ENCODE measurements at places on chromosomes 6 and 20.

DNA sequence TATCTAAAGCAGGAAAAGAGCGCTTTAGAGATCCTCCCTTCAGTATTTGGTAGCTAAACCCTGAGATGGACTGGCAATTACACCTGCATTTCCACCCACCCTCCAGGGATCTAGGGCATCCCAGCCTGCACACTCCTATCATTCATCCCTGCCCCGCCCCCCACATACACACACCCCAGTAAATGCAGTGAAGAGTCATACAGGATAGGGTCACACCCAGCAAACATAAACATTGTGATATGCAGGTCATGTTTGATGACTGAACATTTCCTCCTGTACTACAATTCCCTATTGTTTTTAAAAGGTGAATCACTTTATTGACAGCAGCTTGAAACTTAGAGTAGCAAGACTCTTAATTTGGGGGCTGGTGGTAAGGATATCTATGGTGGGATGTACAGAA is 112.9 kb downstream of the FOXO3 start:
- no peak for DNase-seq

GRCh38 chr6:169416249-169416648 is 162.6 kb upstream of the THBS2 start:
- peak; percentile 21 for DNase-seq

DNA sequence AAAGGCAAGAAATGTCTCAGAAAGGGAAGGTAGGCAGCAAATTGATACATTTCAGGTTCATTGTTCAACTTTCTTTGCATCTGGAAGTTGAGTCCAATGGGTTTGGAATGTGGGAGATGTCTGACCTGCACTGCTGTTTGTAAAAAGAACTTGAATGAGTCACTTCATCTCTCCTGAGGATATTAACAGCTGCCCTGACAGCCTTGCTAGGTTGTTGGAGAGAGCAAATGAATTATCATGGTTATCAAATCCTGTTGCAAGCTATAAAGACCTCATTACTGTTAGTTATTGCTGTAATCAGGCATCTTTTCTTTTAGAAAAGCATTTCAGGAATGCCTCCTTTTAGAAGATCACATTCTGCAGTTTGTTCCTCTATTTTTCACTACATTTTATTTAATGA is 23.0 kb upstream of the FLRT3 start:
- peak; percentile 50 for DNase-seq

- no peak for DNase-seq
These were observed 36.5 kb downstream of the SYTL3 start for GRCh38 chr6:158686311-158686710.

DNA sequence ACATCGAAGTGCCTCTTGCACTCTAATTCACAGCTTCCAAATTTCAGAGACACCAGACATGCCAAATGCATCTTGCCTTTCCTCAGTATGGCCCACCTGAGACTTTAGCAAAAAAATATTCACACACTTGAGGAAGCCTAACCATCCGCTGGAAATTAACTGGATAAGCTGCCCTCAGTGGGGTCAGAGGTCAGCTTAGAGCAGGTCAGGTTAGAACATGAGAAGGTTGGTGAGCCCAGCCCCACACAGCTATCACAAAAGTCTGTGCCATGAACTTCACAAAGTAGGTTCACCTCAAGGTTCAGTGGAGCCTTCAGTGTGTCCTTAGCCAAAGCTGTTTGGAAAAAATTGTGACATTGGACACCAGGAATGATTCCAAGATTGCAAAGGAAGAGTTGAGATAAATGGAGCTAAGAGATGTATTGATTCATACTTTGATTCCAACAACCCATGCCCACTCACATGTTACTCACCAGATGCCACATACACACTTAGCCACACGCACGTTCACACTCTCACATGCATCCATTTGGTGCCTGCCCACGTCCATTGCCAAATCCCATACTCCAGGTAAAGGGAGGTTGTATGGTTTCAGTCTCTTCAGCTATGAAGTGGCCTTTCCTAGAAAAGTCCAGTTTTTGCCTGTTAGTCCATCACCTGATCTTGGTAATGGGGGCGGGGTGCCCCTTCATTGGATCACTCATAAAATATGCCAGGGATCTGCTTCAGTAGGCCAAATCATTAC is 11.1 kb downstream of the BAK1 start:
- no peak for DNase-seq

GRCh38 chr20:31797364-31797763 is 21.8 kb upstream of the MYLK2 start:
- no peak for DNase-seq
